ENCODE measurements at places on chromosomes 13 and 19.

DNA sequence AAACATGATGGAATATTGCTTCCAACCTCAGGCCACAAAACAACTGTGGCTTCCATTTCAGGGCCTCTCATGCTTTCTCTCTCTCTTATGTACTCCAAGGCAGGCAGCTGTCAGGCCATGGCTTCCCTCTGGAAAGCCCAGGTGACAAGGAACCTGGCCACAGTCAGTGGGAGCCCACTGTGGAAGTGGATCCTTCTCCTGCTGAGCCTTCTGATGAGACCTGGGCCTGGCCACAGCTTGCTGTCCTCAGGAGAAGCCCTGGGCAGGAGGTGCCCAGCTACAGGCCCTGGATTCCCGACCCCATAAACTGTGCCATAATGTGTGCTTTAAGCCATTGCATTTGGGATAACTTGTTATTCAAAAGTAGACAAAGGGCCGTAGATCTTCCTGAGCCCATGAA lies 71.2 kb downstream of the SPACA7 start:
- DNase-seq = no peak

DNA sequence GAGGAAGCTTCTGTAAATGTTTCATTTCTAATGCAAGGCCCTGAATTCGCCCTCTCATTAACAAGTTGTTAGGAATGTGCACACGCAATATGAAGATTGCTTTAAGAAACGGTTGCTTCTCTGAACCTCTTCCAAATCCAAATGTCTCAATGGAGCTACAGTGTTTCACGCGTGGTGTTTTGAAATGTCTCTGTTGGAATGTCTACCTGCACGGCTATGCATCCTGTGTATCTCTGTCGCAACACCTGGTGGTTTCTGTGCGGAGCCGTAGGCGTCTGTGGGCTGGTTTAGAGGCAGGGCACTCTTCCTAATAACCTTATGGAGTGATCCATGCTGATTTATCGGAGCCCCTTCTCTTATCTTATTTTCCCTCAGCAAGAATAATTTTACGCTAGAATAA lies 1584.2 kb upstream of the SLC10A2 start:
- no peak for DNase-seq

DNA sequence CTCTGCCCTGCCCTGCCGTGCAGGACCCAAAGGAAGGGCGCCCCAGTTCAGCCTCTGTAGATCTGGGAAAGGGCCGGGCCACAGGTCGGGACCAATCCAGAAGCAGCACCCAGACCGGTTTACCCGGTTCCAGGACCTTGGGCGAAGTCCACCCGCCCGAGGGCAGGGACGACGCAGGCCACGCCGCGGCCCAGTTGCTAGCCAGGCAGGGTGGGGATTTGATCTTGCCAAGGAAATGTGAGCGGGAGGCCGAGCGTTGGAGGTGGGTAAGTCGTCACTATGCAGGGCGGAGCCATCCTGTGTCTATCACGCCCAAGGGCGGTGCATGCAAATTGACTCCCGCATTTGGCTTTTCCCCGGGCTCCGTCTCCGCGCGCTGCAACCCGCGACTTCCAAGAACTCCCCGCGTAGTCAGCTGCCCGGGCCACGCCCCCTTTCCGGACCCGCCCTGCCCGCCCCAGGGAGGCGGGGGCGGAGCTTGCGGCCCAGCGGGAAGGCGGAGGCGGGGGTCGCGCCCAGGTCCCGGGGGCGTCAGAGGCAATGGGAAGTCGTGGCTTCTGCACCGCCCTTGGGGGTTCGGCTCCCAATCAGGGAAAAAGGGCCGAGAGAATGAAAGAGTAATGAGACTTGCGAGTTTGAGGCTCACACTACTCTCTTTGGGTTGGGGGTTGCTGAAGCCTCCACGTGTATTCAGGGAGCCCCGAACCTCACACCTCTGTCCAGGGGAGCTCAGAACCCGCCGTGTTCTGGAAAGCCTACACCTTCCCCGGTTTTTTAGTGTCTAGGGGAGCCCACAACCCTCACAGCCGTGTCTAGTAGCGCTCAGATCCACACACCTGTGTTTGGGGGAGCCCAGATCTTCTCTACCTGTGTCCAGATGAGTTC lies 12.8 kb downstream of the IER2 start:
- peak; percentile 95 for DNase-seq

DNA sequence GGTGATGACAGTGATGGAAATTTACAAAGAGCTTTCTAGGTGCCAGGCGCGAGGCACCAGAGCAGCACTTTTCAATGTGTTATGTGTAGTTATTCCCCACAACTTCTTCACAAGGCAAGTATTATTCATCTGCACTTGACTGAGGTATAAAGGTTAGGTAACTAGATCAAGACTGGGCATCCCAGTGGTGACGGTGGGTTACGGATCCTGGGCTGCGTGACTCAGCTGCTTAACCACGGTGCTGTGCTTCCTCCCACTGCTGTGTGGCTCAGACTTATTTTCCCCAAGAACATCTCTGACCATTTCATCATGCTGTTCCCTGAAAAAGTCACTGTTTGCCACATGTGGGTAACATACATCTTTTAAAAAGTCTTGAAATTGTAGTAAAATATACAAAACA lies 19.3 kb downstream of the EDDM13 start:
- DNase-seq = no peak

GRCh38 chr19:41601771-41602170 lies 25.1 kb downstream of the CEACAM4 start:
- no peak for DNase-seq

- DNase-seq = no peak
These were observed 49.7 kb upstream of the EHD2 start for GRCh38 chr19:47663435-47663910.

DNA sequence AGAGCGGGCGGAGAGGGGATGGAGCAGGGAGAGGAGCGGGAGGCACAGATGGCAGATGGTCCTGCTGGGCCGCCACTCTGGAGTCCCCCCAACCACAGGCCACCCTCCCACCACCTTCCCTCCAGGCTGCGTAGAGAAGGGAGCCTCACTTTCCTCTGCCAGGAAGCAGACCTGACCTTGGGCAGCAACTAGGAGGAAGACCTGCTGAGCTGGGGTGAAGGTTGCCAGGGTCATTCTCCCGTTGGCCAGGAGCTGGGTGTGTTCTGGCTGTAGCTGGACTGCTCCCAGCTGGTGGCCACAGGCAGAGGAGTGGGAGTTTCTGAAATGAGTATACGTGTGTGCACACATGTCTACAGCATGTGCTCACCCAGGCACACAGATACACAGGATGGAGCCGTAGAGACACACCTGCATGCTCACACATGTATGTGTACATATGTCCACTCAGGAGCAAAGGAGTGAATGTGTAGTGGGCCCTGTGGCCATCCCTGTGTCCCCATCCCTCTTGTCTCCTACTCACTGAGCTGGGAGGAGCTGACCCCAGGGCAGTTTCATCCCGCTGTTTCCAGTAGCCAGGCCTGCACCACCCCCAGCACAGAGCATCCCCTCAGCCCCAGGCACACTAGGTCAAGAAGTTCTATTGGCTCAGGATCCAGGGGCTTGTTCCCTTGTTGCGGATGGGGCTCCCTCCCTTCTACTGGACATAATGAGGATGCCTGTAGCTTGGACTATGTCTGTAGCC lies 53.0 kb downstream of the CHST8 start:
- no peak for DNase-seq
